ENCODE measurements at places on chromosomes 12 and 14.

GRCh38 chr14:96104469-96105057, 65.4 kb downstream of the C14orf132 start:
- DNase-seq = peak; percentile 89

- no peak for DNase-seq
Observed at GRCh38 chr12:25590011-25590721, 37.1 kb upstream of the LMNTD1 start.

DNA sequence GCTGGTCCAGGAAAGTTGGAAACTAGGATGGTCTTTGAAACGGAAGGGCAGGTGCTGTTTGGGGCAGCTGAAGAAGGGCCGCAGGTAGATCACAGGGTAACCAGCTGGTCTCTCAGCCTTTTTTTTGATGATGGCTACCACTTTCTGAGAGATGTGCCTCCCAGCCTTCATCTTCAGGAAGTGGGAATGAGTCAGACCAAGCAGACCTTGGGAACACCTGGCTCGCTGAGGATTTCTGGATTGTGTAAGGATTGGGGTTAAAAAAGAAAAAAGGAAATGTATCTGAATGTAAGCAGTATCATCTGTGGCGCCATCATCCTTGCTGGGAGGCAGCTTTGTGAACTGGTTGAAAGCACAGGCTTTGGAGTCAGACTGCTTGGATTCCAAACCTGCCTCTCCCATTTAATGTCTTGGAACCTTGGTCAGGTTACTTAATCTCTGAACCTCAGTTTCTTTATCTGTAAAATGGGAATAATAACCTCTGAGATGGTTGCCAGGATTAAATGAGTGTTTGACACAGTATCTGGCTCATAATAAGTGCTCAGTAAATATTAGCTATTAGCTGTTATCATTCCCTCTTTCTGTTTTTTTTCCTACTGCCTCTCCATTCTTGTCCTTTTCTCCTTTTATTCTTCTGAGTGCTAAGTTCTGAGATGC, 1.7 kb downstream of the PRPF40B start:
- no peak for DNase-seq

DNA sequence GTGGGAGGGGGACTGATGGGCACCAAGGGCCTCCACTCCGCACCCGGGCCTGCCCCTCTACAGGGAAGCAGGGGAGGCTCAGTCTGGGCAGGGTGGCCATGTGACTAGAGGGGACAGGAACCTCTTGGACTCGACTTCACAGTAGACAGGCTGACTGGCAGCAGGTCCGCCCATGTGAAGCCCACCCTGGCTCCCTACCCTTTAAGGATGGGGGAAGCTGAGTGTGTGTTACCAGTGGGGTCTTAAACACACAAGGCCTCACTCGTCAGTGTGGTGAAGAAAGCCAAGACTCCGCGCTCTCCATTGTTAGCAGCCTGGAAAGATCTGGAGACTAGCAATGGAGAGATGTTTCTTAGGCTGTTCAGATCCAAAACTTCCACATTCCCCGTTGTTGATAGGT, 52.4 kb downstream of the ANAPC7 start:
- no peak for DNase-seq

DNA sequence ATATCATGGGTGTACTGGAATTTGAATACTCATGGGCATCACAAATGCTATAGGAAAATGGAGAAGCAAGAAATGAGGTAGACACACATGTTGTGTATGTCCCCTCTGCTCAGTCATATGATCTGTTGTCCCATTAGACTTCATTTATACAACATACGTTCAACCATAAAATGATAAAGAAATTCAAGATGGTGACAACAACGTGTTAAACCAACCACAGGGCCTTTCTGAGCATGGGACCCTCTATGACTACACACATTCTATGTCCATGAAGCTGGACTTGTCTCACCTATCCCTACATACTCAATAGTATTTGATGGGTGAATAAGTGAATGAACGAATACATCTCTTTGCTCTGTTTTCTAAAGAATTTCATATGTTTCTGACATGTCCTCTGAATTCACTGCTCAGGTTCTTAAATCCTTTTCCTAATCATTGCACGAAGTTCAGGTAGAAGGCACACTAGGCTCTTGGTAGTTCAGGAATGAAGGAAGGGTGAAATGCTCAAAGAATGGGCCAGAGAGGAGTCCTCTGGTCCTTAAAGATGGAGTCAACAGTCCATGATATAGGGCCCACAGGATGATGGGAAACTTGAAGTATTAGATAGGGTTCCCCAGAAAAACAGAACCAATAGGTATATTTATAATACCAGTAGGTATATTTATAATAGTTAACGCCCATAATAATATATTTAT, 105.7 kb upstream of the PPM1H start:
- DNase-seq = no peak

DNA sequence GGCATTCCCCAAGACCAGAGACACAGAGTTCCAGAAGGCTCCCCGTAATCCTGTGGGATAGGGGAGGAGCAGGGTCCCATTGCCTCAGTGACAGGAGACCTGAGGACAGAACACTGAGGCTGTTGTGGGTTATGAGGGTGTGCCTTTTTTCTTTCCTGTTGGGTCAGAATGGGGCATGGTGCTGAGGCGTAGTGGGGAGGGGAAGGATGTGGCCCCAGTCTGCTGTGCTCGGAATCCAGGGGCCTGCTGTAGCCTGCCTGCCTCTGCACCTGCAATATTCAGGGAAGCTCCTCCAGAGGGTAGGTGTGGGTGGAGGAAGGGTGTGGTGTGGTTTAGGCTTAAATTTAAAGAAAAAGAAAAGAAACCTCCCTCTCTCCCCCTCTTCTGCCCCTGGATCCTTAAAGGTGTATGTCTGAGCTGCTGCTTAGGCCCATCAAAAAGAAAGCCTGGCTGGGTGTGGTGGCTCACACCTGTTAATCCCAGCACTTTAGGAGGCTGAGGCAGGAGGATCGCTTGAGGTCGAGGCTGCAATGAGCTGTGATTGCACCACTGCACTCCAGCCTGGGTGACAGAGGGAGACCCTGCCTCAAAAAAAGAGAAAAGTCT, 18.7 kb downstream of the PLEKHG3 start:
- DNase-seq = peak; percentile 34

DNA sequence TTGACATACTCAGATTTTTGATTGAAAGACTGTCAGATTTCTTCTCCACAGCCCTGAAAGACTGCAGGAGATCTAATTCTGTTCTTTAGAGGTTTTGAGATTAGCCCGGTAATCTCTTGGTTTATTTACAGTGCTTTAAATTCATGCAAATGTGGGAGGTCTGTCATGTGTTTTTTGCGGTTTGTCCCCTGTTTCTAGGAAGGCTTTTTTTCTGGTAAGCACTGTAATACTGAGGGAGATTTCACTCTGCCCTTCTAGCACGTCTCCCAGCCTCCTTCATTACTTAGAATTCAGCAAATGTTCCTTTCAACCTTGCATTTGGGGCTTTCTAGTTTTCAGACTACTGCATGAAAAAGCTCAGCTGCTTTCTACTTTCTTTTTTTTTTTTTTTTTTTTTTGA, 31.1 kb downstream of the GPHN start:
- DNase-seq = no peak

DNA sequence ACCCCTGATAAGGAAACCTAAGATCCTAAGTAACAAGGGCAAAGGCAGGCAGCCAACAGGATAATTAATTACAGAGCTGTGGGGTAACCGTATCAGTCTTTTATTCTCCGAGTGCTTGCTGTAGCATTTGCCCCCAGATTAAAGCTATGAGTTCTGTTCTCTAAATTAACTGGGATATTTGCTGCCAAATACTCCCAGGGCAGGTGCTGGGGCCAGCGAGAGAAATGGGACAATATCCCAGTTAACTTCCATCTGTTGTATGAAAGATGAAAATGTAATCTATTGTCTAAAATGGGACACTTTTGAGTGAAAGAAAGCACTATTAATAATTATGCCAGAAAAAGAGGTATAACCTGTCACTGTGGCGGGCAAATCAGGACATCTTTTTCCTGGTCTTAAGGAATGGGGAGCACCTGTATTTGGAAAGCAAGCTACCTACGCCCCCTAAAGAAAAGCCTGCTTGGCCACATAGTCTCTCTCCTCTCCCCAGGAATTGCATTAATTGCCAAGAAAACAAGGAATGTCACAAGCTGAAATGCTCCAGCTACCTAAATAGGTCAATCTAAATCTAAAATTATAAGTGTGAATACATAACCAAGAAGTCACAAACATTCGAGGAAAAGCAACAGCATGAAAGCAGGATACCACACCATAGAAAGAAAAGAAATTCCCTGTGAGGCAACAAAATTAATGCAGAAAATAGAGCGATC, 26.7 kb upstream of the CFAP54 start:
- DNase-seq = no peak

GRCh38 chr12:68381476-68382219, 49.5 kb upstream of the MDM1 start:
- no peak for DNase-seq

DNA sequence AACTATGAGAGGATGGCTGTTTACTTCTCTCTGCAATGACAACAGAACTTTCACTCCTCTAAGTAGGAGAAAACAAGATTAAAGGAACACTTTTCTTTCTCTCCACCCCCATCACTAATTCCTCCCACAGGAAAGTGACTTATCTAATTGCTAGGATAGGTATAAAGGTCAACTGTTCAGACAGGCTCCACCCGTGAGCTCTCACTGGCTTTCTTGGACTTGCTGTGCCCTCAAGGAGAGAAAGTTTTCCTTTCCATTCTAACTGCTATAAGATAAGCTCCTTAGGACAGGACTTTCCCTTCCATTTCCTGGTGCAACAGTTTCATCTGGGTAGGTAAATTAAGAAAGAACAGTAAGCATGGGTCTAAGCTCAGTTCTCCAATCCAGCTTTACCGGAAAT, 4.8 kb downstream of the SLC41A2 start:
- no peak for DNase-seq

DNA sequence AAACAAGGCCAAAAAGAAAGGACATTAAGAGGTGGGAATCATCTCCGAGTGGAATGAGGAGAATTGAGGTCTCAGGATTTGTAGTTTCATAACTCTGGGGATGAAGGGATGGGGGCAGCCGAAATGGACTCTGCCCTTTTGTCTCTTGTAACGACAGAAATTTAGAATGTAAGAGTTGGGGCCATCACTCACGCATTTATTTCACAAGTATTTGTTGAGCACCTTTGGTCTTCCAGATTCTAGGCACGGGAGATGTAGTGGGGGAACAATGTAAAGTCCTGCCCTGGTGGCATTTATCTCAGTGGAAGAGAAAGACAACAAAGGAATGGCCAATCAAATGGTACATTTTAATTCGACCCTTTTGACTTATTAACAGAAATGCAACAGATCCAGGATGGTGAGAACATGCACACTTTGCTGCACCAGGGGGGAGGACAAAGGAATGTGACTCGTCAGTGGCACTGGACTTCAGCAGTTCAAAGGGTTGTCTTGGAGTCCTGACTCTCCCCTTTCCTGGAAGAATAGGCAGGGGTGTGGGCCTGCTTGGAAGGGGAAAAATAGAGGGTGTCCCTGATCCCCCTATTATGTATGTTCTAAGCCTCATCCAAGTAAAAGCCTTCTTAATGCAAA, 102.0 kb downstream of the TMEM30B start:
- no peak for DNase-seq

DNA sequence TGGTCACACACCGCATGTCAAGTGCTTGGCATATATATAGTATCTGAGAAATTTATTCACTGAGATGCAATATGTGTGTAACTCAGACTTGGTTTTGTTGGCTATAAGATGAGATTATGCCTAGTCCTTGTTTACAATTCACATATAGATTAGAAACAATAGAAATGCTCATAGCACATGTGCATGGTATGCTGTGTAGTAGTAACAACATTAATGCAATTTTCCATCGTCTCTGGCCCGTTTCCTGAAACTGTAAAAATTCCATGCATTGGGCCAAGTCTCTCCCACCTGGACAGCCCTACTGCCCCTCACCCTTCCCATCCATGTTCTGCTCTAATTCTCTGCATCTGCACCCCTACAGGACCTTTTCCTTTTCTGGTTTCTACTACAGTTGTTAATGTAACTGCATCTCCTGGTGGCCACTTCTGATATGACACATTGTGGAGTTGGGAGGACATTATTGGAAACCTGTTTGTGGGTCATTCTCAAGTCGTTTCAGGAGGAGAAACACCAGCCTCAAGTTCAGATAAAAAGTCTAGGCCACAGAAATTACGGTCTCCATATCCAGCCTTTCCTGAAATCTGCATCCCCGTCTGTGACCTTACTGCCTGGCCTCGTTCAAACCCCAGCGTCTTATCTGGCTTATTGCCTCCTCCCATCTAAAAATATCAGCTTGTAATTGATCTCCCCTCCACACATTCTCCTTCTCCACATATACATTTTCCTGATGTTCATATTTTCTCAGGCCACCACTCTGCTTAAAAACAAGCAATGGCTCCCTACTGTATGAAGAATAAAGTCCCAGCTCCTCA, 37.5 kb downstream of the EMP1 start:
- peak; percentile 46 for DNase-seq

DNA sequence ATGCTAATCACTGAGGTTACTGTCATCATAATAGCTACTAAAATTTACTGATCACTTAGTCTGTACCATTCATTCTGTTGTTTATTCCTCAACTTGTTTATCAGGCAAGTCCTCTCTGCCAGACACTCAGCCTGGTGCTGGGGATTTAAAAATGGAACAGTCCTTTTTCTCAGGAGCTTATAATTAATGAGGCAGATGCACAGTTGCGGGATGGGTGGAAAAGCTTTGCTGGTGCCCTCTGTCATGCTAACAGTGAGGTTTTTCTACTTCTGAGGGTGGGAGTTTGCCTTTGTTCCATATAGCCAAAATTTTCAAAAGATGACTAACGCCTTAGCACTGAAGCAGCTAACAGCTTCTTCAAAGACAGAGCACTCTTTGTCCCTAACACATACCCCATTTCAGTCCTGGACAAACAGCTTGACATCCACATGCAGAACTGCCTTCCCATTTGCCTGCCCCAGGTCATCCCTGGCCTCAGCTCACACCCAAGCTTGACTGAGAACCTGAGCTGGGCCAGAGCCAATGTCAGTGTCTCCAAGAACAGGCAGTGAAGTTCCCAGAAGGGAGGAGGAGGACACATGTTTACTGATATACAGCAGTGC, 30.8 kb upstream of the HSPB8 start:
- no peak for DNase-seq

DNA sequence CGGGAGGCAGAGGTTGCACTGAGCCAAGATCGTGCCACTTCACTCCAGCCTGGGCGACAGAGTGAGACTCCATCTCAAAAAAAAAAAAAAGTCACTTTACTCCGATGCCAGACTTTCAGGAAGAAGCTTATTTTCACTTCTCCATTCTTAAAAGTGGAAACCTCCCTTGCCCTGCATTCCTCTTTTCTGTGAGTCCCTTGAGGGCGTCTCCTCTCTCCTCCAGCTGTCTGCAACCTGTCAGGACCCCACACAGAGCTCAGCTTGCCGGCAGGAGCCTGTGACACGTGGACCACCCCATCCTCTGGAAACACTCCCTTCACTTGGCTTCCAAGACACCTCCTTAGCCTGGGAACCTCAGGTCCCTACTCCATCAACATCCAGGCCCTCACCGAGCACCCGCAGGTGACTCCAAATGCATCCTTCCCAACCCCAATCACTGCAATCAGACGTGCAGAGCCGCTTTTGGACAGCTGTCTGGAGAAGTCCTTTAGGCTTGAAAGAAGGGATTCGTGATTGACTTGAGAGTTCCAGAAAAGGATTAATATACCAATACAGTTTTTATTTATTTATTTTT, 34.3 kb downstream of the SLC15A4 start:
- DNase-seq = peak; percentile 16

GRCh38 chr14:37546621-37547447, 48.2 kb downstream of the FOXA1 start:
- DNase-seq = no peak
